ENCODE measurements at places on chromosomes 12 and 14.
A peak's percentile ranks its signal among the peaks of the same experiment; 100 is the strongest.

DNA sequence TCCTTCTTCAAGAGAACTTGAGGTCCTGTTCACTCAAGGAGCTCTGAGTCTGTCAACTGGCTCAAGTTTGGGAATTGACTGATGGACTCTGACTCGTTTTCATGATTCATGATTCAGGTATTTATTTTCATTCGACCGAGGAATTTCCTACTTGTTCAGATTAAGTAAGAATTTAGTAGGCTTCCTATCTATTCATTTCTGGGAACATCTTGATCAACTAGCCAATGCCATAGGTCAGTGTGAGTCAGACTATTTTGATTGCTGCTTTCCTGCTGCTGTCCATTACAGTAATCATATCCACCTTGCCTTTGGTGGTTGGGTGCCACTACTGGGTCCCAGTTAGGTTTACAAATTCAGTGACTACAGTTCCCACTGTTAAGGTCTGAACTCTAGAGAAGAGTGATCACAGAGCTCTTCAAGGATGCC lies 6.1 kb downstream of the FAM186A start:
- no peak for DNase-seq

DNA sequence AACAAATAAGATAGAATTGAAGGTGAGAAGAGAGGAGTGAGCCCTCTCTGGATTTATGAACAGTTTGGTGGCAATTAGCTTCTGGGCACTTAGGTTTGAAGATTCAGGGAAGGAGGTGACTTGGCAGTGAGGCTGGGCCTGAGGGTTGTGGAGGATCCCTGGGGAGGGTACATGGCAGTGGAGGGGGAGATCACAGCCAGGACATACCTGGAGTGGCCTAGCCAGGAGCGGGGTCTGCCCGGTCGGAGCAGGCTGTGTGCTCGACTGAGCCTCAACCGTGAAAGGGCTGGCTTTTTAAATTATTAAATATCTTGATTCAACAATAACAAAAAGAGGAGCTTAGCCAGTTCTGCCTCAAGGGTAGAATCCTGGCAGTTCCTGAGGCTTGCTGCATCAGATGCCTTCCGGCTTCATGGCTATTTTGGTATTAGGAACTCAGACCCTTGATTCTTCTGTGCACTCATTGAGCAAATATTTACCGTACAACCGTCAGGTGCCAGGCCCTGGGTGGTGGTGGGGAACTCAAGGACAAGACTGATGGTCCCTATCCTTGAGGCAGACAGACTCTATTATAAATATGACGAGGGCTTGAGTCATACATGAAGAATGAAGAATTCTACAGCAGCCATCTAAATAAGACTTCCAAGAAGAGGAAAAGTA lies 73.4 kb downstream of the SPTB start:
- DNase-seq, result peak; percentile 49

DNA sequence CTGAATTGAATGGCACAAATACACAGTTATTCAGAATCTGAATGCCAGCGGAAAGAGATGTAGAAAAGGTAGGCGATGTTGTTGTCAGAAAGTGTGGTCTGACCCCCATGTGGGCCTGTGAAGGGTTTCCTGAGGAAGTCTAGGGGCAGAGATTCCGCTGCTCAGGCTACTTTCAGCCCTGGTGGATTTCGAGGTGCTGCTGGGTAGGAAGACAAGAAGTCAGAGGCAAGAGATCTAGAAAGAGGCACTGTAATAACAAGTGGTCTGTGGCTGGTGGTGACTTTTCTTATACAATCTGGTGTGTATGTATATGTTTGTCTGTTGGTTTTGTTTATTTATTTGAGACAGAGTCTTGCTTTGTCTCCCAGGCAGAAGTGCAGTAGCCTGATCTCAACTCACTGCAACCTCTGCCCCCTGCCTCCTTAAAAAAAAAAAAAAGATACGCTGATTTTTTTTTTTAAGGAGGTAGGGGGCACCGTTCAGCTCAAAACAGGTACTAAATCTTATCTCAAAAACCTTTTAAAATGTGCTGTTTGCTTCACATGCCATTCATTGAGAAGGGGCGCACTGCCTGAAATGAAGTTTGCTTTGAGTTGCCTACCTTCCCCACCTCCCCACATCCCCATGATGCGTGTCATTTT lies 27.1 kb upstream of the MANSC4 start:
- DNase-seq, result no peak

DNA sequence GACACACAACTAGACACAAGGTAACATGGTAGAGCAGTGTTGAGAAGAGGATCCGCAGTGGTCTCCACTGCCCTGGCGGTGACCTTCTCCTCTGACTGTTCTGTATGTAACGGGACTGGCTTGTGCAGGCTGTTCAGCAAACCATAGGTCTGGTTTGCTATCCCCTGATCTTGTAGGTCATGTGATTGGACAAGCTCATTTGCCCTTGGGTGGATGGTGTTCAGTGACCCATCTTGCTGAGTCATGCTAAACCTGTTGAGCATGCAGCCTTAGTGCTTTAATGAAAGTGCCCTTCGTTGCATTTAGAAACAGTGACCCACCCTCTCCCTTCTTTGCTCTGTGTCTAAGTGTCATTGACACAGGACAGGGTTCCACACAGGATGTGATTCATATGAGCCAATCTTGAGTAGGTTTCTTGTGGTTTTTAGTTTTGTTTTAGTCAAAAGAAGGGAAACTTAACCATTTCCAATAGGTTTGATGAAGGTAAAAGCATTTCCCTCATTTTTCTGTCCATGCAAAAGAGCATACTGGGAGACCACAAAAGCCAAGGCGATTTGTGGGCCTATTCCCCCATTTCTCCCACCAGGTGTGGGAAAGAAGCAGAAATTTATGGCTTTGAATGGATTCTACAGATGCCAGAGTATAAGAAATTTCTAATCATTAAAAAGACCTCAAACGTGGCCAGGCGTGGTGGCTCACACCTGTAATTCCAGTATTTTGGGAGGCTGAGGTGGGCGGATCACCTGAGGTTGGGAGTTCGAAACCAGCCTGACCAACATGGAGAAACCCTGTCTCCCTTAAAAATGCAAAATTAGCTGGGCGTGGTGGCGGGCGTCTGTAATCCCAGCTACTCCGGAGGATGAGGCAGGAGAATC lies 32.6 kb upstream of the HIF1A start:
- DNase-seq, result no peak

GRCh38 chr12:43880547-43880946 lies 44.7 kb downstream of the TMEM117 start:
- DNase-seq, result no peak

- DNase-seq, result no peak
Measured at GRCh38 chr14:68510201-68511128, 282.4 kb downstream of the ZFP36L1 start.

DNA sequence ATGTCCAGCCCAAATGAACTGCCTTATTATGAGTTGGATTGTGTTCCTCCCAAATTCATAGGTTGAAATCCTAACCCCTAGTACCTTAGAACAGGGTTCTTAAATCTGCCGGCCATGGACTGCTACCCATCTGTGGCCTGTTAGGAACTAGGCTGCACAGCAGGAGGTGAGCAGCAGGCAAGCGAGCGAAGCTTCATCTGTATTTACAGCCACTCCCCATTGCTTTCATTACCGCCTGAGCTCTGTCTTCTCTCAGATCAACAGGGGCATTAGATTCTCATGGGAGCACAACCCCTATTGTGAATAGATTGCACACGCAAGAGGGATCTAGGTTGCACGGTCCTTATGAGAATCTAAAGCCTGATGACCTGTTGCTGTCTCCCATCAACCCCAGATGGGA lies 9.8 kb upstream of the EML5 start:
- DNase-seq, result no peak

DNA sequence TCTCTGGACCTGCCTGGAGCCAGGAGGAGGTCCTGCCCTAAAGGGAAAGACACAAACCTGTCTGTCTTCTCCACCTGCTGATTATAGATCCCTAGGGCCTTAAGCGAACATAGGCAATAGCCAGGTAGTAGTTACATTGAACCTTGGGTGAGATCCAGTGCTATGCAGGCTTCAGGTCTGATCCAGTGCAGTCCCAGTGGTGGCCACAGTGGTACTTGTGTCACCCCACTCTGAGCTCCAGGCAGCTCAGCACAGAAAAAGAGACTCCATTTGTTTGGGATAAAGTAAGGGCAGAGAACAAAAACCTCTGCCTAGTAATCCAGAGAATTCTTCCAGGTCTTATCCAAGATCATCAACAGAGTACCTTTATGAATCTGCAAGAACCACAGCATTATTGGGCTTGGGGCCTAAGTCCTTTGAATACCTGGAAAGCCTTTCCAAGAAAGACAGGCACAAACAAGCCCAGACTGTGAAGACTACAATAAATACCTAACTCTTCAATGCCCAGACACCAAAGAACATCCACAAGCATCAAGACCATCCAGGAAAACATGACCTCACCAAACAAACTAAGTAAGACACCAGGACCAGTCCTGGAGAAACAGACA lies 60.4 kb upstream of the KTN1 start:
- DNase-seq, result no peak

GRCh38 chr12:86435053-86435452 lies 178.9 kb upstream of the MGAT4C start:
- DNase-seq, result no peak

DNA sequence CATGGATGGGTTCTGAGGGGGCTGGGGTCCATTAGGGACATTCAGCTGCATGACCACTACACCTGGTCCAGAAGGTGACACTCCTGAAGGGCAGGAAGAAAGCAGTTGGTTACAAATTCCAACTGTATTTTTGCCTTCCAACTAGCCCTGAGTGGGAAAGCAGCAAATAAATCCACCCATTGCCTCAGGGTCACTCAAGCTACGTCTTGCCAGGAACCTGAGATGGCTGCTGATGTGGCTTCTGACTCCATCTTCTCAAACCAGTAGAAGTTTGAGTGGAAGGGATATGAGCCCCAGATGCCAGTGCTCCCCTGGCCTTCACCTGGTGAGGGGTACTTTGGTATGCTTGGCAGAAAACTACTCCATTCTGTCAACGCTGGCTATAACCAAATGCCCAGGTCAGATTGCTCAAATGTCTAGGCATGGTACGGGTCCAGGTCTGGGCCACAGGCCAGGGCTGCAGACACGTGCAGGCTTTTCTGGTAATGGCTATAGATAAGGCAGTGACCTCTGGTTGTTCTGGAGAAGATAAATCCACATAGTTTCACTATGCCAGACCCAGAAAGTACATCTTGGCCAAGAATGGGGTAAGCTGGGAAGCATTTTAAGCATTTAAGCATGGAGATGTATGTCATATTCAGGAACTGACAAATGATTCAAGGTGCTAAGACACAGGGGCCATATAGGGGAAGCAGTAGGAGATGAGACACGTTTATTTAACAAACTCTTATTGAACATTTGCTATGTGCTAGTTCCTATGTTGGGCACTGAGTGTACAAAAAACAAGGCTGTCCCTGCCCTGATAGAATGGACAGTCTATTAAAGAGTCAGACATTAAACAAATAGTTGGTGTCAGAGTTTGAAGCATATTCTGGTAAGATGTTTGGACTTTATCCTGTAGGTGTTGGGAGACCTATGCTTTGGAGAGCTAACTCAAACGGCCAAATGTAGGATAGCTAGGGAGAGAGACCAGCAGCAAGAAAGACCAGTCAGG lies 8.3 kb upstream of the STAC3 start:
- DNase-seq, result no peak

DNA sequence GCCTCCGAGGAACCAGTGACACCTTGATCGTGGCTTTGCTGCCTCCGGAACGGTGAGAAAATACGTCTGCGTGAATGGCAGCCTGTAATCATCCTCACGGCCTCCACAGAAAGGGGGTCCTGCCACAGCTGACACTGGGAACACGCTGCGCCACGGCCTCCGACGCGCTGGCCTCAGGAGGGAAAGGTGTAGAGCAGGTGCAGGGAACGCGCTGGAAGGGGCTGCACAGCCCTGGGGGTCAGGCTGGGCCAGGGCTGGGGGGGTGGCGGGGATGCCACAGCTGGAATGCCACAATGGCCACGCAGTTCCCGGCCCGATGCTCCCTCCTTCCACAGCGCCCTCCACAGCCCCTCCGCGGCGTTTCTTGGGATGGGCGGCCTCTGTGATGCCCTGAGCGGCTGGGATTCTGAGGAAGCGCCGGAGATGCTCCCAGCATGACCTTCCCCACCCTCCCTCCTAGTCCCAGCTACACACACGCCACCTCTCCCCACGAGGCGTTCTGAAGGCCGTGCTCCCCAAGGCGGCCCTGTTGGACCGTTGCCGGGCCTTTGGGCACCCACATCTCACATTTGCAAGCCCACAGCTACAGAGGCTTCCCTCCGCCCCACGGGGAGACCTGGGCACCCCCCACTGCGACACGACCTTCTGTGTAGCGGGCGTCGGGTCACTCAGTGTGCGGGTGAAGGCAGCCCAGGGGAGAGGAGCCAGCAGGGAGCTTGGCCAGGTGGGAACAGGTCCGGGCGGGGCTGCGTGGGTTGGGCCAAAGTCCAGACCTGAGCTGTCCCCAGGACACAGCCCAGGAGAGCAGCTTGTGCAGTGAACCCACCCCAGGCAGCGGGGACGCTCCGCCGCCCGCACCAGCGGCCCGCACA lies 31.8 kb upstream of the GALNT9 start:
- DNase-seq, result peak; percentile 56

GRCh38 chr14:95577067-95577800 lies 42.4 kb downstream of the GLRX5 start:
- DNase-seq, result no peak

- DNase-seq, result peak; percentile 86
Measured at GRCh38 chr14:88551094-88551870, 3.5 kb downstream of the PTPN21 start.

DNA sequence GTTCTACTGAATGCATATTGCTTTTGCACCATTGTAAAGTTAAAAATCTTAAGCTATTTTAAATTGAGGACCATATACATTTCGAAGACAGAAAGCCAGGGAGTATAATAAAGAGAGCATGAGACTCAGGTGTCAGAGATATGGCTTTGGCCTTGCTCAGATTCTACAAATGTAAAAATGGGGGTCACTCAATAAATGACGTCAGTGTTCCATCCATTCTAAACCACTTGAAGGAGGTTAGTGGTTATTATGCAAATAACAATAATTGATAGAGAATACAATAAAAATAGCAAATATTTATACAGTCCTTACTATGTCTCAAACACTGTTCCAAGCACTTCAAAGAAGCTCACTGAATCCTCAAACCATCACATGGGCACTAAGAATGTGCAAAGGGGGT lies 20.1 kb downstream of the RTN1 start:
- DNase-seq, result no peak

- no peak for DNase-seq
Measured at GRCh38 chr14:49396801-49397200, 189.4 kb downstream of the RPS29 start.

DNA sequence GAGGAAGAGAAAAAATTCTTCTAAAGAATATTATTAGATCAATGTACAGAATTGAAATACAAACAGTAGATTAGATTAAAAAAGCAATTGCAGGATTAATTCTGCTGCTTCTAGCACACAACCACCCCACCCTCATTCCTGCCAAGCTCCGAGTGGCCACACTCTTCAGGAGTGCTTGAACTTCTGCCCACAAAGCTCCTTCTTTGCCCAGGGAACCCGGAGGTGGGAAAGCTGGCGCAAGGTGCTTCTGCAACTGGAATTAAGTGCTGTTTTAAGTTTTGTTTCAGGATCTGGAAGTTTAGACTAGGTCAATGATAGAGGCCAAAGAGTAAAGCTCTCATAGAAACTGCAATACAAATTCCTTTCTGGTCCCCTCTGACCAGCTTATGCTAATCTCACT lies 94.1 kb upstream of the BMP4 start:
- DNase-seq, result no peak
